ENCODE measurements at places on chromosomes 1 and 21. TPM values are rescaled to one million over a fixed set of nuclear protein-coding genes. Genes with fewer than 3 reads are reported as not detected.

CYP4Z1 gene
- total RNA-seq = not detected

ST6GALNAC3 gene
- total RNA-seq = 3.5 TPM

TRPM2 gene
- 3.7 TPM for total RNA-seq

IL19 gene
- not detected for total RNA-seq

HEYL gene
- 0.08 TPM for total RNA-seq

Data from activated naive CD8-positive, alpha-beta T cell treated with anti-CD3 and anti-CD28 coated beads for 36 hours (primary cell).